GM12878 (cell line): ENCODE measurements at places on chromosomes 16 and 17.

DNA sequence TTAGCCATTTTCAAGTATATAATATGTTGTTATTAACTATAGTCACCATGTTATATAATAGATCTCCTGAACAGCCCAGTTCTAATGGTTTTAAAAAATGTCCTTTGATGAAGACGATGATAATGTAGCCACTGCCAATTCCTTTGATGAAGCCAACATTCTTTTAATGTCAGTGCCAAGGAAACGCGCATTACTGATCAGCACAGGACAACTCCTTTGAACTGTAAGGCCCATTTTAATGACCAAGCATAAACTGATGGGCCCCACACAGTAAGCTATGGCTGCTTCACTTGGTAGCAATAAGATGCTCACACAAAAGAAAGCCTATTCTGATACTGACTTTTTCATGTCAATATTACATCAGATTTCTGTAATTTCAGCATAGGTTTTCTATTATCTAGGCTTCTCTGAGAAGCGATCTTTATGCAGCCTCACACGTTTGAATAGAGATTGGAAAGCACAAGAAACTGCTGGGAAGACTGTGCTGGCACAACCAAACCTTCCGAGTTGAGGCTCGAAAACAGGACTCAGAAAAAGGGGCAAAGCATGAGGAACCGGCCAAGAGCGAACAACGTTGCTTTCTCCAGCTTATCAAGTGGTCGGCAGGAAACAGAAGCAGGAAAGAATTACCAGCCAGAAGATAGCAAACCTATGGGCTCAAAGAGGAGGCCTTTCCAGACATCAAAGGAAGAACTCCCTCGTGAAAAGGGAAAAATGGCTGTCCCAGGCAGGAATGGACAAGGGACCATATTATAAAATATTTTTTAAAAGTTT, 19.4 kb downstream of the ERN1 start:
- DNase-seq: no peak

DNA sequence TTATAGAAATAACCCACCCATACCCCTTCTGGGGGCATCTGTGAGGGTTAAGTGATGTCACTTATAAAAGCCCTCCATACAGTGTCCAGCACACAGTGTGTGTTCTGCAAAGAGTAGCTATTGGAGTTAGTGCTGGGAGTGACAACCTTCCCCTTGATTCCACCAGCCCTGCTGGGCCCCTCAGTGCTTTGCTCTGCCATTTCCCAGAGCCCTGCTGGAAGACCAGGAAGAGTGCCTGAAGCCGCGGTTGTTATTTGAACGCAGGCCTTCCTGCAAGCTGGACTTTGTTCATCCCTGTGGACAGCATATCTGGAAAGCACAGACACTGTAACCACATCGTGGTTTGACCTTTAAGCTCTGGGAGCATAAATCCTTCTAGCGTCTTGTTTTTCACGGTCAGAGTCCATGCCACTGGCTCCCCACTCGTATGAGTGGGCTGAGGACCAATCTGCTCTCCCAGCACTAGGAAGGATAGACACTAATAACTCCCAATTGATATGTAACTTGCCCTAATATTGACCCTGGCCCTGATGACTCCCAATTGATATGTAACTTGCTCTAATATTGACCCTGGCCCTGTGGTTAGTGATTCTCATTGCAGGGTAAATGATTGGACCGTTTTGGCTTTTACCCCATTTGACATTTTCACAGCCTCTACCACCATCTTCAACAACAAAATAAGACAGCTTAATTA, 297.1 kb upstream of the MAF start:
- DNase-seq: no peak

- no peak for DNase-seq
These were observed 121.5 kb downstream of the WSCD1 start for GRCh38 chr17:6191405-6192324.

- no peak for DNase-seq
These were observed 41.8 kb downstream of the GAS7 start for GRCh38 chr17:10156599-10156947.

GRCh38 chr17:10739386-10739785, 9.6 kb upstream of the TMEM220 start:
- no peak for DNase-seq

- DNase-seq: no peak
These were observed 100.4 kb downstream of the ZNF778 start for GRCh38 chr16:89317729-89318429.

DNA sequence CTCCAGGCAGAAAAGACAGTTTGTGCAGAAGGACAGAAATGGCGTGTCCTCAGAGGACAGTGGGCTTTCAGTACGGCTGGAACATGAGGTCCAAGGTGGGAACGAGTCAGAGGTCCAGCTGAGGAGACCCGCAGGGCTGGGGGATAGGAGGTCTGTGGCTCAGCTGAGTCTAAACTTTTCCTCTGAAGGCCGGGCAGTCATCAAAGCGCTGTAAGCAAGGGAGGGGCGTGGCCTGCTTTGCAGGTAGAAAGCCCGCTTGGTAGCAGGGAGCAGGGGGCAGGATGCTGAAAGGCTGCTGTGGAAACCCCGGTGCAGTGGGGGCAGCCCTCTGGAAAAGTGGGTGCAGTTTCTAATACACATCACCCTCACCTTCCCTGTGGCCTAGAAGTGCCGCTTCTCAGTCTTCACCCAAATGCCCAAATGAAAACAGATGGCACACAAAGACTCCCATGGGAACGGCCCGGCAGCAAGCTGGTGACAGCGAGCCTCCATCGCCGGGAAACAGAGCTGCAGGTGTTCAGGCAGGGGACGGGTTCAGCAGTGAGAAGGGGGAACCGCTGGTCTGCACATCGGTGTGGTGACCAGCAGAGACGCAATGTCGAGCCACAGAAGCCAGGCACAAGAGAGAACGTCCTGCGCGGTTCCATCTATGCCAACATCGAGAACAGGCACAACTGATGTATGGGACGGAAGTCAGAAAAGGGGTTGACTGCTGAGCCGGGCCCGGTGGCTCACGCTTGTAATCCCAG, 12.2 kb upstream of the OSGIN1 start:
- DNase-seq: no peak

DNA sequence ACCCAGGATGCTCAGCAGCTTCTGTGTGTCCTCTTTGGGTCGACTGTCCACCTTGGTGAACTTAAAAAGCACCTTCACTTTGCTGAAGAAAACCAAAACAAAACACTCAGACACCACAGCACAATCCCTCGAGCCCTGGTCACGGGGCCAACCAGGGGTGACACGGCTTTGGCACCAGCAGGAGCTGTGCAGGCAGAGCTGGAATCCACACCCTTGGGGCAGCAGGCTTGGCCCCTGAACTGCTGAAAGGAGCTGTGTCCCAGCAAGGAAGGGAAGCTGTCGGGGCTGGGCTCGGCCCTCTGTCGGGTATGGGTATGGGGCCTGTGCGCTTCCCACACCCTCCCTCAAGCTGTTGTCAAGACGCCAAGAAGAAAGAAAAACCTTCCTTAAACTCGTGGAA, 7.6 kb upstream of the PLD6 start:
- DNase-seq: no peak

- DNase-seq: no peak
These were observed 4.0 kb upstream of the RPL38 start for GRCh38 chr17:74199306-74200092.

DNA sequence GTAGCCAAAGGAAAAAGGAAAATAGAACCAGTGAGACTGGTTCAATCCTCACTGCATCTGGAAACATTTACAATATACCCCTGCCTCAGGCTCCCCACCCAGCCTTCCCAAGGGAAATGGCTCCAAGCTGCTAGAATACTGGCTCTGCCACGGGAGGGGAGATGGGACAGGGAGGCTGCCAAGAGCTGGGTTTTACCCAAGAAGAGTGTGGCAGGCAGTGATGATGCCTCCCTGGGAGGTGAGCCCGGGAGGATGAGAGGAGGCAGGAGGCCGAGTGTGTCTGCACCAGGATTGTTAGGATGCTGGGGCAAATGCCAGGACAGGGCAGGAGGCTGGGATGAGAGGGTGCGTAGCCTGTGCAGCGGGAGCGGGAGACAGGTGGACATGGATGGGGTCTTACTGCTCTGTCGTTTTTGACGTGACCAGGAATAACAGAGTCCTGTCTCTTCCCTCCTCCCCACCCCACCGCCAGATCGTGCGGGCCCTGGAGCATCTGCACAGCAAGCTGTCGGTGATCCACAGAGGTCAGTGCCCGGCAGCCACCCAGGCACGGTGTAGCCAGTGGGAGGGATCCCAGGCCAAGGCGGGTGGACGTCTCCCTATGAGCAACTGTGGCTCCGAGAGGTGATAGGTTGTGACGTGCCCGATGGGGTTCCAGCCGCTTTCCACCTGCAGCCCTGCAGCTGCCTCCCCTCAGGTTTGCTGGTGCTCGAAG, 18.4 kb downstream of the MAP2K3 start:
- no peak for DNase-seq

DNA sequence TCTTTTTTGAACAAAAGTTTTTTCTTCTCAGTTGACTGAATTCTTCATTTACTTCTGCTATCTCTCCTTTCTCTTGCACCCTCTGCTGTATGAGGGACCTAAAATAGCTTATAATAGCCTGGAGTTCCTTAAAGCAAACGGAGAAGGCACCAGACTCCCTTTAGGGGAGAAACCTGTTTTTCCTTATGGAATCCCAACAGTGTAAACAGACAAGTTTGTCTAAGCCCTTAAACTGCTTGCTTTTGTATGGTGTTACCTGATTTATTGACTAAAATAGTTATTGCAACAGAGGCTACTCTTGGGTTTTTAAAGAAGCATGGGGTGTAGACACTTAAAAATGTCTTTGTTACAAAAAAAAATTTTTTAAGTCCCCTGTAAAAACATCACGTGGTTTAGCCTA, 12.9 kb upstream of the TRIM25 start:
- DNase-seq: no peak

DNA sequence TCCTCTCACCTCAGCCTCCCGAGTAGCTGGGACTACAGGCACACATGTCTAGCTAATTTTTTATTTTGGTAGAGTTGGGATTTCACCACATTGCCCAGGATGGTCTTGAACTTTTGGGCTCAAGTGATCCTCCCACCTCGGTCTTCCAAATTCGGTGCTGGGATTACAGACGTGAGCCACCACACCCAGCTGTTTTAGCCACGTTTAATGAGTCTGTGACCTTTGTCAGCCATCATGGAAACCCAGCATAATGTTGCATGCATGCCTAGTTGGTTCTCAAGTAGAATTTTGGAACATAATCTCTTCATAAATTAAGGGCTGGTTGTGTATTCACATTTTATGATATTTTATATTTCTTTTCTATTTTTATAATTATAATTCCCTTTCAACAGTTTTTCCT, 42.0 kb downstream of the GOSR1 start:
- DNase-seq: no peak

GRCh38 chr16:48082516-48082915, 73.3 kb downstream of the ABCC12 start:
- no peak for DNase-seq

- no peak for DNase-seq
These were observed 15.8 kb downstream of the NOD2 start for GRCh38 chr16:50709061-50709684.

DNA sequence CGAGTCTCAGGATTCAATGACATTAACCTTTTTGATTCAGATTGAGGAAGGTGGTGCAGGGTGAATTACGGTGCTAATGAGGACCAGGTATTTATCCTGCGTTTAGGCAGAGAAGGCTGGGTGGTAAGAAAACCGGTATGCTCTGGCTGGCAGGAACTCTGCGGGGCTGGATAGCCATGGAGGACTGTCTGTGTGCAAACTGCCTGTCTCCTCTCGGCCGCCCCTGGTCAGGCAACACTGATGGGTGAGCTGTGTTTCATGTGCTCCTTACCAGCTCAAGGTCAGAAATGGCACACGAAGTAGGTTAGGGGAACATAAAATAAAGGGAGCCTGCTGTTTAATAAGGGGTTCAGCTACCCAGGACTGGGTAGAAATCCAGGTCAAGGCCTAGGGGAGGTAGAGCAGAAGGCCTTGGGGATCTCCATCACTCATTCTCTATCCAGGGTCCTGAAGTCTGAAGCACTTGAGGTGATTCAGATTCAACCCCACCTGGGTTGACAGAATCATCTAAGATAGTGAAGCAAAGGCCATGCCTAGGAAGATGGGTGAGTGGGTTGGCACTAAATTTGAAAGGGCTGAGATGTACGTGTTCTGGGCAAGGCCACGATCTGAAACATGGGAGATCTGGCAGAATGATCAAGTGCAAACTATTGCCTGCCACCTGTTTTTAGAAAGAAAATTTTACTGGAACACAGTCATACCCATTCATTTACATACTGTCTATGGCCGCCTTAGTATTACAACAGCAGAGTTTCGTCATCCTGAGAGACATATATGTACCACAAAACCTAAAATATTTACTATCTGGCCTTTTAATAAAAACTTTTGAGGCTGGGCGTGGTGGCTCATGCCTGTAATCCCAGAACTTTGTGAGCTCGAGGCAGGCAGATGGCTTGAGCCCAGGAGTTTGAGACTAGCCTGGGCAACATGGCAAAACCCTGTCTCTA, 292.5 kb downstream of the XYLT1 start:
- no peak for DNase-seq

- DNase-seq: no peak
These were observed 5.8 kb upstream of the RARA start for GRCh38 chr17:40303009-40303657.

- DNase-seq: no peak
These were observed 58.1 kb downstream of the SLFN11 start for GRCh38 chr17:35315283-35315682.

GRCh38 chr16:6132121-6132520, 1034.5 kb upstream of the EEF2KMT start:
- no peak for DNase-seq
